ENCODE measurements at places on chromosomes 6 and 20. TPM values are rescaled to one million over a fixed set of nuclear protein-coding genes. Genes with fewer than 3 reads are reported as not detected.

SAMD5 gene
- not detected for total RNA-seq

LY6G5B gene
- 17.2 TPM for total RNA-seq

SLC26A8 gene
- total RNA-seq: not detected

ABHD16A gene
- total RNA-seq: 53.1 TPM

TGM2 gene
- total RNA-seq: 0.33 TPM

PSORS1C2 gene
- not detected for total RNA-seq

FAM184A gene
- 5.9 TPM for total RNA-seq

EYA4 gene
- not detected for total RNA-seq

SLC17A9 gene
- total RNA-seq: 5.8 TPM

NRSN1 gene
- not detected for total RNA-seq

IYD gene
- not detected for total RNA-seq

PXDC1 gene
- total RNA-seq: 1.4 TPM

PPIL6 gene
- not detected for total RNA-seq

All from activated CD4-positive, alpha-beta memory T cell treated with anti-CD3 and anti-CD28 coated beads, Interleukin-2, amount 10 ng/mL, durations not matched to agents 7 days and 5 days (primary cell).